AG04449 (cell line): ENCODE measurements at places on chromosomes 16 and 17.

DNA sequence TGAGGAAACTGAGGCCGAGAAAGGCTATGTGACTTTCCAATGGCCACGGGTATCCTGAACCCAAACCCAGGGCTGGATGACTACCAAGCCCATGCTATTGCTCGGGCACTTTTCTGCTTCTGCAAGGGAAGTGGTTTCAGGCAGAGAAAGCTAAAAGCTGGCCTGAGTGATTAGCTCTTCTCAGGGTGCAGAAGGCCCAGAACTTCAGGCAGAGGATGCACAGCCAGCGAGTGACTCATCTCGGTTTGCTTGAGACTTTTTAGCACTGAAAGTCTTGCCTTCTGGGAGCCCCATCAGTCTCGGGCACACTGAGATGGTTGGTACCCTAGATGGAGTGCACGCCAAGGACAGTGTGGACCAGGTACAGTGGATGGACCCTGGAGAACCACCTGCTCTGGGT is 129.5 kb upstream of the SDK2 start:
- no peak for DNase-seq

DNA sequence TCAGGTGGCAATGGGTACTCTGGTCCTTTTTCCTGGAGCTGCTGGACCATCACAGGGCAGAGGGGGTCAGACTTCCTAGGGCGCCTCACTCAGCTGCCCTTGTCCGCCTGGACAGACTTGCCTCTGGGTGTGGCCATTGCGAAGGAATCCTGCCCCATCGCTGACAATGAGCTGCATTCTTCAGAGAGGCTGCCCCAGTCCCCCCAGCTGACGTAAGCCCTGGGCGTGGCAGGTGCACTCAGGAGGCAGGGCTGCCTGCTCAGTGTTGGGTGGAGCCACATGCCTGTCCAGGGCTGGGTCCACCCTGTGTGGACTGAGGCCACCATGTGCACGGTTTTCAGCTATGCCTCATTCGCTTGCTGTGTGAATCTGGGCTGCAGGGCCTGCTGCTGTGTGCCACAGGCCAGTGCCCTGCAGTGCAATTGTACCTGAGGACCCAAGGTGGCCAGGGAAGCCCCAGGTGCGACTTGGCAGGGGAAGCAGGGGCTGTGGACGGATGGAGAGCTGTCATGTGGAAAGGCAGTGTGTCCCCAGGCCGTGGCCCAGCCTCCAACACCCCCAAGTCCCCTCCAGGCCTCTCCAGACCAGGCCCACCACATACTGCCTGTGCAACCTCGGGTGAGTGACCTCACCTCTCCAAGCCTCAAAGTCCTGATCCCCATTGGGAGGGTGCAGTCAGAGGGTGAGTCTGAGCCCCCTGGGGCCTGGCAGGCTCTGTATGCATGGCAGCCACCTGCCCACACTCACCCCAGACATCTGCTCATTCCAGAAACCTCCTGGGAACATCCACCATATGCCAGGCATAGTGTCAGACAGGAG is 14.0 kb upstream of the MPRIP start:
- no peak for DNase-seq

DNA sequence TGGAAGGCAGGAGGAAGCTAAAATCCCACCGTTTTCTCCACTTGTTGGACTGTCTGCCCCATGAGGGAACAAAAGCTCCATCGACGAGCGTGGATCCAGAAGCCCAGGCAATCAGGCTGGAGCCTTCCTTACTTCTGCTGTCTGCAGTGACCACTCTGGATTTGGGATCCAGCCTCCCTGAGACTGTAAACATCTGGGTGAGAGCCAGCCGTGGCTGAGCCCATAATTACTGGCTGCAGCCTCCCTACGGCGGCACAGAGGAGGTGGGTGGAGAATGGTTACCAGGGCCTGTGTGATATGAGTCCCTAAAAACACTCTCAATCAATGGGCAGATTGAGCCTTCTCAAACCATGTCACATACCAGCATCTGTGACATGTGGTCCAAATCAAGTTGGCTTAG is 158.2 kb downstream of the FOXL1 start:
- no peak for DNase-seq

DNA sequence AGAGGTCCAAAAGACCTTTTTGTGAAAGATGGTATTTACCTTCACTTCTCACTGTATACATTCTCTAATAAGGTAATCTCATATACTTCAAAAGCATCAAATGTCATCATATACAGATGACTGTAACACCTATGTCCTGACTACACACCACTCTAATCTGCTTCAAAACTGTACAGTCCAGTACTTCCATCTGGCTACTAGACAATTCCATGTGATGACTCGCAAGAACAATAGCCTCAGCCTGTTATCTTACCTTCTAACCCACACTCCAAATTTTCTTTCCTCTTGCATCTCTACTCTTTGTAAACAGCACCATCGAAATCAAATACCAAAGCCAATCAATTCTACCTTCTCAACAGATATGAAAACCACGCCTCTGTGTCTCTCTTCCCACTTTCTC is 24.1 kb downstream of the MYO1D start:
- no peak for DNase-seq

DNA sequence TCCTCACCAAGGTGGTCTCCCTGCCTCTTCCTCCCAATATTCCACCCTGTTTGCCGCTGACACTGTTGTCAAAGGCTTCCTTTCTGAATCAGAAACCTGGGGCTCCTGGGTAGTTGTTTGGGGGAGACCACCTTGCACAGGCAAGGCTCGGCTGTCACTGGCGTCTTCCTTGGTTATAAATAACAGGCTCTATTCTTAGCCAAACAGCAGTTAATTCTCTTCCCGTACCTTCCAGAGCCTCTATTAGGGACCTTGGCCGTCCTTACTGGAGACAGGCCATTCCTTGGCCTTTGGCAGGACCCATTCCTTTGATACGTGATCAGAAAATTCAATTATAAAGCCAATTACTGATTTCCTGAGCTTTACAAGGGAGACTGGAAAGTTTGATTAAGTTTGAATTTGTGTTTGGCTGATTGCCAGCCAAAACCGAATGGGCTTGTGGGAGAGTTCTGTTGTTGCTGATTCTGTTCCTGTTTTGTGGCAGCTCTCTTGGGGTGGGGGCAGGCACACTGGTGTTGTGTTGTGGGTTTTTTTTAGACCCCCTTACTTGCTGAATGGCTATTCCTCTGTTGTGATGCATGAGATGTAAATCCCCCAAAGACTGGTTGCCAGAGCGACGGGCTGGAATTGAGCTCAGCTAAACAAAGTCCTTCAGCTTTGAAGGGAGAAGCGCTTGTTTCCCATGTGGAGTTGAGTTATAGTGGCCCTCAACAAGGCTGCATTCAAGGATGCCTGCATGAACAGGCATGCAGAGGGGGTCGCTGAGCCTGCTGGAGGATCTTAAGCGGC is 104.6 kb downstream of the GNAO1 start:
- no peak for DNase-seq

GRCh38 chr17:81898029-81898866 is 3.8 kb upstream of the NPB start:
- DNase-seq = peak; percentile 69

DNA sequence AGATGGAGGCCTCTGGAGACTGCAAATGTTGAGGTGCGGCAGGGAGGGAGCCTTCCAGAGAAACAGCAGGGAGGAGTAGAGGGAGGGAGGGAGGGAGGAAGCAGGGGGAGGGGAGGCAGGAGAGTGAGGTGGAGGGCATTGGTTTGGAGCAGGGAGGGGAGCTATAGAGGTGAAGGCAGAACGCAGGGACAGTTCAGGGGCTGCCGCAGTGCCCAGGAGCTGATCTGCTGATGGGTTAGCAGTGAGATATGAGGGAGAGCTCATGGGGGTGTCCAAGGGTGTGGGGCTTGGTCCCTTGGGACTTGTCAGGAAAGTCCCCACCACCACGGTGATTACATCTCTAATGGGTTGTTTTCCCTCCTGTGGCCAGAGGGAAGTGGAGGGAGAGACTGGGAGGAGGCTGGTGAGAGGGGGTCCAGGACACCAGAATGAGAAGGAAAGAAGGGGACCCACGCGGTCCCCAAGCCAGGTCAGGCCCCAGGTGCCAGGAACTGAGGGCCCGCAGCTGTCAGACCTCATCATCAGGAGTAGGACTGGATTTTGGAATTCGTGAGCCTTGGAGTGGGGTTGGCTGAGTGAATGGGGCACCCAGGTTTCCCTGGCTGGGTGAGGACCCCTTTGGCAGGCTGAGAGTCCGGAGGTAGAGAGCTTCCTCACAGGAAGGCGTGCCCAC is 11.2 kb downstream of the CA4 start:
- DNase-seq = no peak

- no peak for DNase-seq
Observed at GRCh38 chr17:78147315-78147998, 1.3 kb downstream of the C17orf99 start.

- no peak for DNase-seq
Observed at GRCh38 chr17:53090770-53091169, 732.0 kb upstream of the KIF2B start.

- DNase-seq = no peak
Observed at GRCh38 chr16:23532448-23532847, 22.2 kb upstream of the GGA2 start.

DNA sequence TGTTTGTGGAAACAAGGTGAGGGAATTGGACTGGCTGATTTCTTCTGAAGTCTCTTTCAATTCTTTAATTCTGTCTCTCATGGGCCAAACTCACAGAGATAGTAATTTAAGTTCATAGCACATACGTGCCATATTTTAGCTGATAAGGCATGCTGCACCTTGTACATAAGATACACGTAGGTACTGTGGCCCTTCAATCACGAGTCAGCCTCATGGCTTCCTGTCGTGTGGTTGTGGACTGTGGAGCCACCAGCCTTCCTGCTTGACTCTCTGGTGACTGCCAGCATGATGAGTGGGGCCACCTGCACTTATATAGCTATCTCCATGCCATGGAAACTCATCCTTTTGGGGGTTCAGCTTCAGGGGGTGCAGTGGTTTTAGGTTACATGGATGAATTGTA is 25.1 kb downstream of the KSR1 start:
- DNase-seq = no peak

GRCh38 chr16:13935408-13935807 is 15.5 kb downstream of the ERCC4 start:
- no peak for DNase-seq
